Natural killer cell treated with Interleukin-12 subunit alpha and Interleukin-12 subunit beta and Interleukin-15 and Interleukin-18, amount 100 ng/mL, for 72 hours (primary cell): ENCODE measurements at places on chromosomes 16 and 17. TPM values are rescaled to one million over a fixed set of nuclear protein-coding genes. Genes with fewer than 3 reads are reported as not detected.

Gene SLC5A2
- not detected for total RNA-seq

Gene SNAI3
- 1.2 TPM for total RNA-seq

Gene CMTM1
- 7.2 TPM for total RNA-seq

DNA sequence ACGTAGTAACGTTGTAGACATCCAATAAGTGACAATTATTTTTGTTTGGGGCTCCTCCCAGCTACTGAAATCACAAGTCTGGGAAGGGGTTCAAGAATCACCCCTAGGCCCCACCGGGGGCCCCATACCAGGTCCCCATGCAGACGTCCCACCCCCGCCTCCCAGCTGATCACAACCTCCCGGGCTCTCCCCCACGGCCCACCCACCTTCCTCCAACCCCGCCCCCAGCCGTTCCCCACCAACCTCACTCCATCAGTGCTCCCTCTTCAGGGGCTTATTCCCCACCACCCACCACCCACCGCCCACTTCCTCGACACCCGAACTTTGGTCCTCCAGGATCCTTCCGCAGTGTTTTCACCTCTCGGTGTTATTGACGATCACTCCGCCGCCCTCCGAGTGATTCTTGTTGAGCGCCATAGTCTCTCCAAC, 240 bp downstream of the WBP2 start:
- no peak for DNase-seq

Gene CA10
- total RNA-seq: not detected

DNA sequence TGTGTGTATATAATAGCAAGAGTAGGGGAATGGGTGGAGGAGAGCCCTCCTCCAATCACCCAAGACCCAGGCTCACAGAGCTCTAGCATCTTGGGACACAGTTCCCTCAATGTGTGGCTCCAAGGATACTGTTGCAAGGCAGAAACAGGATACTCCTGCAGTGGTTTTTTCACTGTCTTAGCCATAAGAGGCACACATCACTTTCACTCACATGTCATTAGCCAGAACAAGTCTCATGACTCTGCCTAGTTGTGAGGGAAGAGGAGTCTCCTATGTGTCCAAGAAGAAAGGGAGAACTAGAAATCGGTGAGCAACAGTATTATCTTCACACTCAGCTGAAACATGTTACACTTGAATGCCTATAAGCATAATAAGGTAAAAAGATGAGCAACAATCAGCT, 11.1 kb upstream of the NUDT7 start:
- no peak for DNase-seq

DNA sequence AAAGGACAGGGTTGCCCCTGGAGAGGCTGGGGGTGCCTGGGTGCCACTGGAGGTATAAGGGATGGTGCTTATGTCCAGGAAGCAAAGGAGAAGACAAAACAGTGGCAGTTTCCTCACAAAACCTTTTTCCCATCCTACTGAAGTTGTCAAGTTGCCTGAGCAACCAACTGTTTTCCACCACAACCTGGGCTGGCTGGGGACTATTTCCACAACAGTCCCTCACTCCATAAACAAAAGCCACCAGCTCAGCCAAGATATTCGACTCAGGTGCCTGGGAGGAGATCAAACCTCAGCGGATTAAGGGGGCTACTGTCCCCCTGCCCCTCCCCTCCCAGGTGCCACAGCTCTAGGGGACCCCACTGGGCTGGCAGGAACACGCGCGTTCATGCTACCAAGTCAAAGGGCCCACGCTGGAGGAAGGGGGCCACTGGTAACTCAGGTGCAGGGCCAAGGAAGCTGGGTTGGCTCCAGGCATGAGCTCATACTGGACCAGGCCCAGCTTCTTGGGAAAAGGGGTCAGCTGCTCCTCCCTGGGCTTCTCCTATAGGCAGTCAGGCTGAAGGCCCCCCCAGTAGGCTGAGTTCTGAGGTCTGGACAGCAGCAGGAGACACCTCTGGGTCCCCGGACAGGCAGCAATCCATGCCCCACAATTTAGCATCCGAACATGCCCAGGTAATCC, 45.7 kb upstream of the MRPS23 start:
- no peak for DNase-seq

Gene EDC4
- total RNA-seq: 100 TPM

Gene GRAPL
- total RNA-seq: 9.6 TPM

GRCh38 chr17:81253358-81254131, 14.4 kb downstream of the NDUFAF8 start:
- DNase-seq: no peak

DNA sequence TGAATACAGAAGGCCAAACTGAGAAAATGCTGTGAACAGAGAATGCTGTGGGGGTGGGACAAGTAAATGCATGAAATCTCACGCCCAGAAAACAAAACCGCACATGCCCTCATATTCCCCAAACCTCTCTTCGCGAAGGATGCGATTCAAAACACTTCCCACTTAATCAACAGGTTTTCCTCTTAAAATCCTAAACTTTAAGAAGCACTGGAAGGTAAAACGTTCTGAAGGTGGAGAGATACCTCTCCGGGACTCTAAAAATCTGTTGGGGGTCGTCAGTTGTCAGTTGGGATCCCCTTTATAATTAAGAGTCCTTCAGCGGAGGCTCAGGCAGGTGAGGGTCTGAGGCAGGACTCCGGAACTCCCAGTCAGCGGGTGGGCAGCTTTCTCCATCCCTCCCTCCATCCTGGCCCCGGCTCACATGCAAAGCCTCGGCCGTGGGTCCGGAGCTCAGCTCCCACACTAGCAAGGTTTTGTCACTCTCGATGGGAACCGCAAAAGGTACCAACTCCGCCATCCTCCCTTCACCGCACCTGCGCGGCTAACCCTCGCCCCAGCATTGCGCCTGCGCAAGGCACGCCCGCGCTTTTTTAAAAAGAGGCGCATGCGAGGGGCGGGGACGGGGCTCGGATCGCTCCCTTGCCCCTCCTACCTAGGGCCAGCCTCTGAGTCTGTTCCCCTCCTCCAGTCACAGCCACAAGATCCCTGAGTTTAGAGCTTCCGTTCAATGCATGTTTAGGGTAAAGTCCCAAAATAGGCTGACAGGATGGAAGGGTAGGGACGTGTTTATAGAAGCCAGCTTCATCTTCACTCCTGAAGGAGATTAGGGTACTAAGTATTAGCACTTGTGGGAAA, at the start of gene RDM1:
Gene RDM1, minus strand, starts transcription at position 563 of the 855 bp plus-strand sequence. Its CDS starts 46 bp downstream, at position 517.
- peak; percentile 88 for DNase-seq

GRCh38 chr16:55248494-55248893, 75.5 kb upstream of the IRX6 start:
- DNase-seq: no peak

GRCh38 chr16:11150190-11150589, 105.8 kb downstream of the SOCS1 start:
- DNase-seq: no peak
